Stimulated activated CD4-positive, alpha-beta T cell treated with anti-CD3 and anti-CD28 coated beads, Interleukin-15, amount 100 ng/mL, for 1 hour (primary cell): ENCODE measurements at places on chromosomes 6 and 20.

DNA sequence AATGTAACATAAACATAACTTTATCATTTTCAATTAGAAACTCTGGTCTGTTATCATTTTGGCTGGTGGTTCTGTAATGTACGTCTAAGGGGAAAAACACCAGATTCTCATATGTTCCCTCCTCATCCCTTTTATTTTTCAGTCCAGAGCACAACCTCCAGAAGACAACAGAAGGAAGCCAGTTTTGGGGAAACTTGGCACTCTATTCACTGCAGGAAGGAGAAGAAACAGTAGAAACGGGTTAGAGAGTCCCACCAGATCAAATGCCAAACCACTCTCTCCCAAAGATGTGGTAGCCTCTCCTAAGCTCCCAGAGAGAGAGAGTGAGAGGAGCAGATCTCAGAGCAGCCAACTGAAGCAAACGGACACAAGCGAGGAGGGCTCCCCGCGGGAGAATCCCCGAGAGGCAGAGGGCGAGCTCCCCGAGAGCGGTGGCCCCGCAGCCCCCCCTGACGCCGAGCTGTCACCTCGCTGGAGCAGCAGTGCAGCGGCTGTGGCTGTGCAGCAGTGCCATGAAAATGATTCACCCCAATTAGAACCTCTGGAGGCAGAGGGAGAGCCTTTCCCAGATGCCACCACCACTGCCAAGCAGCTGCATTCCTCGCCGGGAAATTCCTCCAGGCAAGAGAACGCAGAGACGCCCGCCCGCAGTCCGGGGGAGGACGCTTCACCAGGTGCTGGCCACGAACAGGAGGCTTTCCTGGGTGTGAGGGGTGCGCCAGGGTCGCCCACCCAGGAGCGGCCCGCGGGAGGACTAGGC lies 117.8 kb downstream of the RTN4IP1 start:
- no peak for DNase-seq

GRCh38 chr20:37469531-37469930 lies 51.5 kb upstream of the NNAT start:
- DNase-seq = no peak

- no peak for DNase-seq
Observed at GRCh38 chr20:25457886-25458680, 50.6 kb downstream of the GINS1 start.

DNA sequence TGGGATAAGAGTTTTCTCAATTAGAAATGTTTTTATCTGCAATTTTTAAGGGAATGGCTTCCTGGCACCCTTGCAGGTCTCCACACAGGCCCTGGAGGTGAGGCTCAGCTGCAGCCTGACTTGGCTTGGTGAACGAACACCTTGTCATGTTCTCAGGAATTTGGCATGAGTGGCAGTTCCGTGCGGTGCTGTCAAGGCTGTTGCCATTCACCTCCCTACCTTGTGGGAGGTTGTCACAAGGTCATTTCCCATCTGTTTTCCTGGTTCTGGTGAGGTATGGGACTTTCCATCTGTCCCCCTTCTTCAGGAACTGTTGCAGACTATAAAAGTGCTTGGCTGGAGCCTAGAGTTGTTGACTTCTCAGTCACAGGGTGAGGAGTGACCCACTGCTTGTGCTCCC lies 82.9 kb downstream of the ELOVL4 start:
- DNase-seq = no peak

- no peak for DNase-seq
Observed at GRCh38 chr6:10558565-10558964, 37.4 kb downstream of the GCNT2 start.

- DNase-seq = no peak
Observed at GRCh38 chr6:23647045-23647444, 479.0 kb upstream of the NRSN1 start.

GRCh38 chr6:151236668-151237401 lies 2.9 kb upstream of the AKAP12 start:
- DNase-seq = no peak

GRCh38 chr6:54878718-54879117 lies 32.1 kb downstream of the FAM83B start:
- no peak for DNase-seq

GRCh38 chr6:121435444-121436069 lies at the start of gene GJA1:
GJA1 (plus strand) TSS chr6:121435646; CDS start chr6:121446848, 11,202 bp downstream.
- DNase-seq = no peak

GRCh38 chr6:34248198-34248726 lies 544 bp downstream of the SMIM29 start:
- DNase-seq = no peak

DNA sequence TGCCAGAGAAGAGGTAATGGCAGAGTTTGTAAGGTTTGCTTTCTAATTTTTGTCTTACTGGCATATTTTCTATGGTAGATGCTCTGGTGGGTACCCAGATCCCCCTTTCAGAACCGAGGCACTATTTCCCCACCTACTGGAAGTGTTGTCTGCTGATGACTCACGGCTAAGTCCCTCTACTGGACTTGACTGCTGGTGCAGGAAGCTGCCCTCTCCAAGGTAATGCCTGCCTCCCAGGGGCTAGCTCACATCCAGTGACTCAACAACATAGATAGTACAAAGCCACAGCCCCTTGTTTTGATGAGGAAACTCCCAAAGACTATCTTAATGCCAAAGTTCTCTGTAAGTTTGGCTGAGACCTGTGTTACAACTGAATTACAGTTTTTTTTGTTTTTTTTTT lies 285.4 kb upstream of the FLRT3 start:
- DNase-seq = no peak

- DNase-seq = no peak
Observed at GRCh38 chr6:53161481-53162009, 12.9 kb upstream of the GCM1 start.

DNA sequence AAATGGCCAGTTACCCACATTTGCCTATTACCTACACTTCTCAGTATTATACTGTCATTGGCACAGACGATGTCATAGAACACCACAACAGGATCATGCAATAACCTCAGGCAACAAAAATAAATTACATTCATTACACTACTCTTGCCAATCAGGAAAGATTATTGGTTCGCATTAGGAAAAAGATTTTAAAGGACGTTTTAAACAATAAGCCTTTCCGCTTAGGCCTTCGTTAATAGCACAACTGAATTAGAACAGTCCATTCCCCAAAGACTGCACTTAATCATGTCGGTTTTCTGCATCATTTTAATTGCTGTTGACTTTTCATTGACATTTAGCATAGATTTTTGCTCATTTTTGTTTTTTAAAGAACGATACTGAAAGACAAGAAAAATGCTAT lies 912 bp upstream of the SENP6 start:
- no peak for DNase-seq

GRCh38 chr20:50546729-50547314 lies 36.6 kb downstream of the PTPN1 start:
- DNase-seq = no peak

DNA sequence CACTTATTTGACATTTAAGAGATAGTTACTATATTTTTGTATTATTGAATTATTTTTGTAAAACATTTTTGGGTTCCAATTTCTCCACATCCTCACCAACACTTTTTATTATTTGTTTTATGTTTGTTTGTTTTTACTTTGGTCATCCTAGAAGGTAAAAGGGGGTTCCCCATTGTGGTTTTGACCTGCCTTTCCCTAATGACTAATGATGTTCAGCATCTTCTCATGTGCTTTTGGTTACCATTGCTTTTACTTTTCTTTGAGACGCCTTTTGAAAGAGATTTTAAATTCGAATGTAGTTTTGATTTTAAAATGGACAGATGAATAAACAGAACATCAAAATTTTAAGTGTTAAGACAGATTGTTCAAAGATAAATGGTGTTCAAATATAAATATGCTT lies 46.9 kb downstream of the AK9 start:
- DNase-seq = no peak

DNA sequence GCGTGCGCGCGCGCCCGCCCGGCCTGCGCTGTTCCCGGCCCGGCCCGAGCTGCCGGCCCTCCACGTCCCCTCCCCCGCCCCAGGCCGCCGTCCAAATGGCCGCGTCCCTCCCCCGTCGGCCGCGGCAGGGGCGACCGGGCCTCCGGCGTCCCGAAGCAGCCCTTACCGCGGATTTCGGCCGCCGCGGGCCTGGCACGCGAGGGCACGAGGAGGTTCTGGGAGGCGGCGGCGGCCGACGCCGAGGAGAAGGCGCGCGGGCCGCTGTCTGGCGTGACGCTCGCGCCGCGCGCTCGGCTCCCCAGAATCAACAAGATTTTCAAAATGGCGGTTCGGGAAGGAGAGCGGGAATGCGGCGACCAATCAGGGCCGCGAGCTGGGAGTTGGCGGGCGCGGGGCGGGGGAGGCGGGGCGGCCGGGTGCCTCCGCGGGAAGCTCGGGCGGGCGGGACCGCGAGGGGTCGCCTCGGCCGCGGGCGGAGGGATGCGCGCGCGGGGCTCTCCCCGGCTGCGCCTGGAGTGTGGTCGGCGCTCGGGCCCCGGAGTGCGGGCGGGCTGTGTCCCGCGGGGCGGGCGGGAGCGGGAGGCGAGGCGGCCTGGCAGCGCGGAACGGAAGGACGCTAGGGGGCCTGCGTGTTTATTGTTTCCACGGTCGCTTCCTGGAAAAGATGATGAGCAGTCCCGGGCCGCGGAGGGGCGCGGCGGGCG lies at the start of gene DEK:
DEK (minus strand) TSS at position 312 of the 704 bp plus-strand sequence. CDS start 543 bp downstream, outside the sequence.
- peak; percentile 72 for DNase-seq

DNA sequence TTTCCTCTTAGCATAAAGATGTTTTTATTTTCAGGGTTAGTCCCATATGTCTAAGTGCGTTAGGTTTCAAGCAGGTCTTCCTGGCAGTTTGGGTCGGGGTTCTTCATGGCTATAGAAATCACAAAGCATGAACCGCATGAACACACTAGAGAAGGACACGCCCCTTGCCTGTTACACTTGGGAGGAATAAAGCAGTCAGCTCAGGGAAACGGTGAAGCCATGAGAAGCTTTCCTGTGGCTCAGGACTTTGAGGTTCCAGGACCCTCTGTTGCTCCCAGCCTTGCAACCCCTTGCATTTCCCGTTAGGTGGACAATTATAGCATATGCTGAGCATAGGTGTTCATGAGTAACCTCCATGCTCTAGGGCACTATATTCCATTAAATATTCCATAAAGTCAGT lies 96.7 kb downstream of the SYCP2 start:
- no peak for DNase-seq

DNA sequence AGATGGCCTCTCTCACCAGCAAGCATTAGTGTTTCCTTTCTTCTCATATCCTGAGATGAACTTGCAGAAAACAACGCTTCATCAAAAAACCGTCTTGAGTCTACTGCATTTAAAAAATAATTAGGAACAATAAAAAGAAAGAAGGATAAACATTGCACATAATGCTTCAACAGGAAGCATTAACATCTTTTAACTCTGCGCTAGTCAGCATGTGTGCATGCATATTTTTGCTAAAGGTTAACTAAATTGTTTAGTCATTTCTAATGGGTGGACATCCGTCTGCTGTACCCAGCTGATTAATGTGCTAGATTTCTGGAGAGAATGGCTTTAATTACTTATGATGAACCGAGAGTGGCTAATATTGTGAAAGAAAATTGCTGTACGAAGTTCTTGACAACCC lies 349.3 kb downstream of the SOX4 start:
- DNase-seq = no peak

DNA sequence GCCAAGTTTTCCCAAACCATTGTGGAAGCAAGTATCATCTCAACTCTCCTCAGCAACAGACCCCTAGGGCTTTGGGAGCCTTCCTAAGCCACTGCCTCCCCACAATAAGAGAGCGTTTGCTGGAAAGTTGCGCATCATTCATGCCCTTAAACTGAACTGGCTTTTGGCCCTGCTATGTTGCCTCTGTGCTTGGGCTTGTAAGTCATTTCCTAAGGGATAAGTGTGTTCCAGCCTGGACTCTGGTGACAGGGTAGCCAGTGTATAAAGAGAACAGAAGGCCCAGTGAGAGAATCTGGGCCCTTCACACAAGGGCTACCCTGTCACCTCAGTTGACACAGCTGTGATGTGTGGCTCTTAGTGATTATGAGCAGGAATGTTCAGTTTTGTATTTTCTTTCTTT lies 77.8 kb downstream of the COL9A1 start:
- no peak for DNase-seq

- DNase-seq = no peak
Observed at GRCh38 chr6:56842686-56843475, 112.0 kb upstream of the BEND6 start.

DNA sequence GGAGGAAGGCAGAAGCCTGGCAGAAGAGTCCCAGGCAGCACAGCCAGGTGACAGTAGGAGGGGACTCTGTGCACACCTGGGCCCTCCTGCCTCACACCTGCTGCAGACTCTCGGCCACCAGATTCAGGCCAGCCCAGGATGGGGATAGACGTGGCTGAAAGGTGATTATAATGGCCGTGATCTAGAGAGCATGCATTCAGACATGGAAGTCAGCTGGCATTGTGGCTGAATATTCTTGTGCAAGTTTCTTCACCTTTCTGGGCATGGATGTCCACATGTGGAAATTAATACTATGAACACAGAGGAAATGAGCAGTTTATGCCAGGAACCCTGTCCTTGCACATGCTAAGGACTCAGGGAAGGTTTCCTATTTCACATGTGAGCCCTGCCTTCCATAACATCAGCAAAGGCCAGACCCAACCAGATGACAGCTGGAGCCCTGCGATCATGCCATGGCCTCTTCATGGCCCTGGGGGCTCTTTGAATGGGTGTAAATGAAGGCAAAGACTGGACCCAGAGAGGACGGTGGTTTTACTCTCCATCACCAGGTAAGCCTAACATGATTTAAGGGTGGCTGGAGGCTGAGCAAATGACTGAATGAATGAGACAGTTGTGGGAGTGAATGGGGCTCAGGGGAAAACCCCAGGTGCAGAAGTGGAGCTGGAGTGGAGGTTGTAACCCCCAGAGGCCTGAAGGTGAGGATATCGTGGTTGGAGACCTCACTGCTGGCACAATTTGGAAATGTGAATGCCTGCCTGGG lies 2.7 kb upstream of the RAET1L start:
- DNase-seq = no peak

DNA sequence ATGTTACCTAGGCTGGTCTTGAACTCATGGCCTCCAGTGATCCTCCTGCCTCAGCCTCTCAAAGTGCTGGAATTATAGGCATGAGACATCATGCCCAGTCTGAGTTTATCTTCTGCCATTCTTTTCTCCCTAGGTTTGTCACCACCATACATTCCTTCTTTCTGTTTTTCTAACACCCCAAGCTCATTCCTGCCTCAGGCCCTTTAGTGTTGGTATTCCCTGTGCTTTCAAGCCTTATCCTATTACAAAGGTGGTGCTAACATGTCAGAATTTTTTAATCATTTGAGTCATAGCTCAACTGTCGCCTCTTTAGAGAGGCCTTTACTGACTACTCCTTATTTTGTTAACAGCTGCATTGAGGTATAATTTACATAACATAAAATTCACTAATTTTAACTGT lies 221.1 kb upstream of the PRSS16 start:
- no peak for DNase-seq

DNA sequence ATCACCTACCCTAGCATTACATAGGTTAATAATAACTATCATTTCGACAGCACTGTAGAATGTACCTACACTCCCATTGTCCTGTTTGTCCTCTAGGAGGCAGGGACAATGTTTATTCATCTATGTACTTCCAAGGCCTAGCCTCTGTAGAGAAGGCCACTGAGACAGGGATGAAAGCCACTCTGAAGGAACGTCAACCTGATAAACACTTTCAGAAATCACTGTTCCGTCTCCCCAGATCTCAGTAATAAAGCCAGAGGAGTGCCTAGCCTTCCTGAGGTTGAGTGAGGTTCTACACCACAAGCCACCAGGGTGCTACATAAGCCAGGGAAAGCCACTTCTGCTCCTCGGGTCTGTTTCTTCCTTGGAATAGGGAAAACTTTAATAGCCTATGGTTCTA lies 44.8 kb downstream of the POPDC3 start:
- no peak for DNase-seq

GRCh38 chr6:106658469-106658868 lies 29.1 kb downstream of the QRSL1 start:
- DNase-seq = no peak
